Tracheal epithelial cell (primary cell): ENCODE measurements at places on chromosomes 5 and 9. TPM values are rescaled to one million over a fixed set of nuclear protein-coding genes. Genes with fewer than 3 reads are reported as not detected.

The NOXA1 gene
- total RNA-seq, result 1.9 and 2.2 TPM in 2 replicates

The NR5A1 gene
- total RNA-seq, result 0.21 TPM in 1 of 2 replicates, not detected in the other

The CDKN2B-AS1 gene
- total RNA-seq, result 2.1 and 2.7 TPM in 2 replicates

The IGIP gene
- total RNA-seq, result 2.9 and 5.1 TPM in 2 replicates

The TMEM252 gene
- not detected in 2 replicates for total RNA-seq

The NAIP gene
- total RNA-seq, result 0.21 and 1.4 TPM in 2 replicates

The KCNV2 gene
- not detected in 2 replicates for total RNA-seq

The CDH18 gene
- not detected in 2 replicates for total RNA-seq

The GFI1B gene
- total RNA-seq, result not detected in 2 replicates

The ZNF366 gene
- not detected in 2 replicates for total RNA-seq

The SET gene
- 528 and 661 TPM in 2 replicates for total RNA-seq

The RNF183 gene
- under 0.01 and 1.9 TPM in 2 replicates for total RNA-seq

The CARD9 gene
- total RNA-seq, result under 0.01 and 1.9 TPM in 2 replicates

The FAT2 gene
- total RNA-seq, result 88.4 and 139 TPM in 2 replicates

The PCDHGA7 gene
- total RNA-seq, result 0.21 and 0.24 TPM in 2 replicates

The BARHL1 gene
- total RNA-seq, result not detected in 2 replicates

The AGXT2 gene
- total RNA-seq, result under 0.01 TPM in 1 of 2 replicates, not detected in the other

The KCNIP1 gene
- 3.1 TPM in 1 of 2 replicates, not detected in the other for total RNA-seq

The SH3TC2 gene
- 2.3 and 7.2 TPM in 2 replicates for total RNA-seq
